ENCODE measurements at places on chromosomes 4 and X.

DNA sequence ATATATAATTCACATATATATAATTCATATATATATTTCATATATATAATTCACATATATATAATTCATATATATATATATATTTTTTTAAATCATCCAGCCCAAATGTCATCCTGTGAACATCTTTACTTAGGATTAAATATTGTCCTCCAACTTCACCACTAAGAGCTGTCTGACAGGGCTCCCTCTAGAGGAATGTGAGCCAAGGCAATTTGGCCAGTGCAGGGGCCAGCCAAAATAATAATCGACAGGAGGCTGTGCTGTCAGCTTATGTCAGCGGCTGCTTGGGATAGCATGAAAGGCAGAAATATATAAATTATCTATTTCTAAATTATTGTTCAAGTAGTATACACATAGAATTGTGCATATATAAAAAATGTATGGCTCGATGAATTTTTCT is 29.5 kb downstream of the EGFL6 start:
- DNase-seq, result no peak

GRCh38 chr4:107246761-107247160 is 210.6 kb upstream of the DKK2 start:
- DNase-seq, result no peak

DNA sequence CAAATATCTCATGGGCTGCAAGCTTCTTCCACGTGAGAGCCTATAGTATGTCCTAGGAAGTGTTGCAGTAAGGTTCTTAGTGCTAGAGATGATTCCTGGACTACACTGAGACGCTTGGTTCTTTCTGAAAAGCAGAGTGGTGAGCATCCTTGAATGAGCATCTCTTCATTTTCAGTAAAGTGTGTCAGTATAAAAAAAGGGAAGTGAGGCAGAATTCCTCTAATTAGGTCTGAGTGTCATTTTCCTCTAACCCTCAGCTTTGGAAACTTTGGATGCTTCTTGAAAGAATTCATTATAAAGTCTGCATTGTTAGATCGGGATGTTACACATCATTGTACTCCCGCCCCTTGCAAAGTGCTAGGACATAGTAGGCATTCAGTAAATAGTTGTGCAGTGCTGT is 5.2 kb downstream of the BMPR1B start:
- DNase-seq, result no peak

GRCh38 chr4:6241062-6241845 is 28.4 kb upstream of the WFS1 start:
- DNase-seq, result no peak

- DNase-seq, result no peak
These were observed 343.9 kb upstream of the NOCT start for GRCh38 chr4:138671606-138672084.

- no peak for DNase-seq
These were observed 241.7 kb upstream of the PSAPL1 start for GRCh38 chr4:7676398-7676922.
